ENCODE measurements at places on chromosomes 4 and X.

DNA sequence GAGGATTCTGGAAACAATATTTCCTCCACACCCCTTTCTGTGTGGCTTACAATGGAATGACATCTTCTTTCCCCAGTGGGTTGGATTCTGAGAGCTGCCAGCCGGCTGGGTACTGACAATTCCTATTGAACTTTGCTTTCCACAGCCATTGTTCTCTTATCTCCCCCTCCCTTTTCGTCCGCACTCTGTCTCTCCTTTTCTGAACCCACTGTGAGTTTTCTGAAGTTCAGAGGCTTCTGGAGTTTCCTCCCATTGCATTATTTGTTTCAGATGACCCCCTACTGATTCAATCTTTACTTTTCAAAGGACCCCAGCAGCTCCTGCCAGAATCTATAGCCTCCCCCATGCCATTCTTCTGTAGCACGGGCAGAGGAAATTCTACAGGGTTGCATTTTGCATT is 10.4 kb downstream of the SMPX start:
- no peak for DNase-seq

GRCh38 chr4:156764145-156764544 is 207.5 kb downstream of the PDGFC start:
- no peak for DNase-seq

DNA sequence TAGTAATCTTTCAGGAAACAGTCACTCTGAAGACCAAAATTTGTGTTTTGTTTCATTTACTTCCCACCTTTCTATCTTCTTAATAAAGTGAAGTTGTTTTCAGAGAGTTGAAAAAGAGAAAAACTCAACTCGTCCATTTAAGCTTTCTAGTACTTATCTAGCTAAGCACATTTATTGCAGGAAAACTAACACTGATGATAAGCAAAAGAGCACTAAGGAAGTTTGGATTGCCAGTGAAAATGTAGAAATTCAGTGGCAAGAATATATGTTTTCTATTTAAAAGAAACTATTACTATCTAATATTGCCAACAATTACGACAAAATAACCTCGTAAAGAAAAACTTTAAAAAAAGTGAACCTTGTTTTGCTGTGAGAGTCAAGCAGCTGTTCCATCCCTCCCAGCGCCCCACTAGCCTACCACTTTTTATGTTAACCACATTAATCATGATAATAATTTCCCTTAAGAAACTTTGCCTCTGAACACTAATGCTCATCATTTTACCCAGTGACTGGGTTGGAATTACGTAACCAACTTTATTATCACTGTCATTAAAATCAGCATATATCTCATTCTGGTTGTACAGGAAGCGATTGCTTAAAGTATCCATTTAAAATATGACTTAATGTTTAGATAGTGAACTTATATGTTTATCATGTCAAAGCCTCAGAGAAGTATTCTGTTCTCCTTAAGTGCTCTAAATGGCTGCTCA is 24.8 kb downstream of the SPRY1 start:
- peak; percentile 16 for DNase-seq

DNA sequence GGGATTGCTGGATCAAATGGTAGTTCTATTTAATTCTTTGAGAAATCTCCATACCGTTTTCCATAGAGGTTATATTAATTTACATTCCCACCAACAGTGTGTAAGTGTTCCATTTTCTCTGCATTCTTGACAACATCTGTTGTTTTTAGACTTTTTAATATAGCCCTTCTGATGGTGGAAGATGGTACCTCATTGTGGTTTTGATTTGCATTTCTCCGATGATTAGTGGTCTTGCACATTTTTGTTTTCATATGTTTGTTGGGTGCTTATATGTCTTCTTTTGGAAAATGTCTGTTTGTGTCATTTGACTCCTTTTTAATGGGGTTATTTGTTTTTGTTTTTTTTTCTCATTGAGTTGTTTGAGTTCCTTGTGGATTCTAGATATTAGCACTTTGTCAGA is 75.3 kb upstream of the PUDP start:
- no peak for DNase-seq

DNA sequence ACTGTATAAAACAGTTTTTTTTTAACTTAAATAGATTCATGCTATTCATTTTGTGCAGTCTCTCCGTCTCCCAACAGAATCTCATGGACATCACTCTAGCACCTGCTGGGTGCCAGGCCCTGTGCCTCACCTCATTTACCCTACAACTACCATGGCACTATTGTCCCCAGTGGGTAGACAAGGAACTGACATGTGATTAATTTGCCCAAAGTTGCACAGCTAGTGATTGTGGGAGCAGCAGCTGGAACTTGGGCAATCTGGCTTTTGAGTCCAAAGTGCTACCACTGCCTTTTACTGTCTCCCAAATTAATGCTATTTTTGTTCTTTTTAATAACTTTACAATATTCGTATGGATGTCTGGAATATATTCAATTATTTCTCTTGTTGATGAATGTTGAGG is 11.2 kb upstream of the PGRMC2 start:
- no peak for DNase-seq

Measured in NCI-H226 (cell line).